T-cell (primary cell): ENCODE measurements at places on chromosomes 5 and 9.

- H3K27ac ChIP-seq = no peak overlapping the region
- no peak for DNase-seq
- H3K4me1 ChIP-seq = peaks cover 2% of the 10 kb centered on the region
- no peak overlapping the region for H3K4me3 ChIP-seq
Measured at GRCh38 chr5:159456261-159456660, 126.0 kb upstream of the IL12B start.

DNA sequence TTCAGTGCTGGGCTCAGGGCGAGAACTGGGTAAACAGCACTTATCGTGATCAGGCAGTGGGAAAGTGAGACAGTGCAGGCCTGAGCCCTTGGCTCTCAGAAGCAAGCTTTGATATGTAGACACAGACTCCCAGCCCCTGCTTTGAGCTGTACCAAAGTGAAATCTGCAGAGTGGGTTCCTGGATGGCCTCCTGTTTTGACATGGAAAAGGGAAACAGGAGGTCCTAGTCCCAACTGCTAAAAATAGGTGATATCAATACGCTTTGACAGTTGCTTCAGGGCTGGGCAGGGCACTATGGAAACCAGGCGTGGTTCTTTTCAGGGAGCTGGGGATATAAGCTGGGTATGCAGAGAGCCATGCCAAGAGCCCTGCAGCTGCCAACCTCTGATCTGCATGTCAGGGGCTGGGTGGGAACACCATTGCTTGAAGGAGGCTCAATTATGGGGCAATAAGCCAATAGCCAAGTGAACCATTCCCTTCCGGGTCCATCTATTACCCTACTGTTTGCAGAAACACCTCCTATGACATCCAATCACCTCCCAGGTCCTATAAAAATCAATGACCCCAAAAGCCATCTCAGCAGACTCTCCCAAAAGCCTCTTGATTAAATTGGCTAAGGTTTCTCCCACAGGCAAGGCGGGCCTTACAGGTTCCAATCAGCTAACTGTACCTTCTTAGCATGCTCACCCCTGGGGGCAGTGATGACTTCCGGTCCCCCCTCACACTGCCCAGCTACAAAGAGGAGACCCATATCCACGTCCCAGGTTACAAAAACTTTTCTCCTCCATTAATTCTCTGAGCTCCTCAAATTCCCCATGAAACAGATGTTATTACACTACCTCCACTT is 45.8 kb downstream of the EPB41L4B start:
- no peaks in the 10 kb centered on the region for H3K4me1 ChIP-seq
- no peaks in the 10 kb centered on the region for H3K36me3 ChIP-seq
- no peak overlapping the region for H3K4me3 ChIP-seq

GRCh38 chr5:33361781-33362180 is 79.0 kb upstream of the TARS1 start:
- H3K36me3 ChIP-seq = no peaks in the 10 kb centered on the region
- no peak overlapping the region for H3K27ac ChIP-seq
- no peak for DNase-seq
- no peaks in the 10 kb centered on the region for H3K27me3 ChIP-seq
- H3K4me1 ChIP-seq = no peaks in the 10 kb centered on the region
- H3K4me3 ChIP-seq = no peak overlapping the region

DNA sequence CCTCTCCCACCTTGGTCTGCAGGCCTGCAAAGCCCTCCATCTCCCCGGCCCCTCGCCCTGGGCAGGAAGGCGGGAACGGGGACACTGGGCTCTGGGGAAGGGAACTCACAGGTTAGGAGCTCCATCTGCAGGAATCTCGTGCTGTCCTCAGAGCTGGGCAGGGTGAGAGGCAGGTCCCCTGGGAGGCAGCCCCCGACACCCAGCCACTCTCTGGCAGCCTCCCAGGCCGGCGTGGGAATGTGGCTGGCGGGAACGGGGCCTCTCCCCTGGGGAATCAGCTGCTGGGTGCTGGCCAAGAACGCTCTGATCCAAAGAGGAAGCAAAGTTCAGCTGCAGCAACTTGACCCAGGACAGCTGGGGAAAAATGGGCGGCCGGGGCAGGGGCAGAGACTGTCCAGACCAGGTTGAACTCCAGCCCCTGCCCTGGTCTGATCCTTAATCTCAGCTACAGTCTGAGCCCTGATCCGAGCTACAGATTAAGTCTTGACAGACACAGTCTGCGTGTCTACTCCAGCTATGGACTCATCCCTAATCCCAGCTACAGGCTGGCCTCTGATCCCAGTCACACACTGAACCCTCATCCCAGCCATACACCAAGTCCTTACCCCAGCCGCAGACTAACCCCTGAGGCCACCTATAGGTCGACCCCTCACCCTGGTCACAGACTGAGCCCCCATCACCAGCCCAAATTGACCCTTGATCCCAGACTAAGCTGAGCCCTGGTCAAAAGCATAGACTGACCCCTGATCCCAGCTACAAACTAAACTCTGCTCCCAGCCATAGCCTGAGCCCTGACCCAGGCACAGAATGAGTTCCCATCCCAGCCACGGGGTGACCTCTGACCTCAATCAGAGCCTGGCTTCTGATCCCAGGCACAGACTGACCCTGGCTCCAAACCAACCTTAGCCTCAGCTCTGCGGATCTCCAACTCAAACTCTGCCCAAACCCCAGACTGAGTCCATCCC is 37.3 kb upstream of the EGFL7 start:
- no peak overlapping the region for H3K27ac ChIP-seq
- DNase-seq = no peak
- no peaks in the 10 kb centered on the region for H3K4me1 ChIP-seq
- peaks cover 67% of the 10 kb centered on the region for H3K27me3 ChIP-seq
- no peaks in the 10 kb centered on the region for H3K36me3 ChIP-seq
- H3K4me3 ChIP-seq = no peak overlapping the region

DNA sequence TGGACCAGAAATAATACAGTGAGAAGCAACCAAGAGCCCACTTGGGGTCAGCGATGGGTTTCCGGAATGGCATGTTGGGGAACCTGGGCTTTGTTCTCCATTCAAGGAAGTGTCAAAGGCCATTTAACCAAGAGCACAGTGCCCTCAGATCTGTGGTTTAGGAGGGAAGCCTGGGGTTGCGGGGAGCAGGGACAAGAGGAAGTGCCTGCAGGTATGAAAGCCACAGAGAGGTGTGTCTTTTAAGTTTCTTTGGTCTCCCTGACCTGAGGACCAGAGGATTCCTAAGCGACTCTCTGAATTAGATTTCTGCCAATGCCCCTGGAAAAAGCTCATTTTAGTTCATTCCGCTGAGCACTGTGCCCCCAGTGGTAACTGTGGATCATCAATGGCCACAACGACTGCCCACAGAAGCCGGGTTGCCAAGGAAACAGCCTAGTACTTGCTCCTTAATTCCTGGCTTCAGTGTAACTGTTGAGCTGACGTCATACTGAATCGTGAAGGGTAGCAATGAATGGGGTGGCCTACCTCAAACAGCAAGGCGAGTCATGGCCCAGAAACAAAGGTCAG is 107.3 kb upstream of the SPIN1 start:
- H3K27ac ChIP-seq = no peak overlapping the region
- no peaks in the 10 kb centered on the region for H3K4me1 ChIP-seq
- H3K27me3 ChIP-seq = no peaks in the 10 kb centered on the region
- no peak overlapping the region for H3K4me3 ChIP-seq
